ENCODE measurements at places on chromosomes 4 and X. TPM values are rescaled to one million over a fixed set of nuclear protein-coding genes. Genes with fewer than 3 reads are reported as not detected.

SYTL4 gene
- 42.0 TPM for total RNA-seq

CT45A3 gene
- total RNA-seq, result not detected

PNMA5 gene
- total RNA-seq, result not detected

WAS gene
- total RNA-seq, result 5.7 TPM

TRMT44 gene
- 50.8 TPM for total RNA-seq

ARX gene
- 91.5 TPM for total RNA-seq

DNA sequence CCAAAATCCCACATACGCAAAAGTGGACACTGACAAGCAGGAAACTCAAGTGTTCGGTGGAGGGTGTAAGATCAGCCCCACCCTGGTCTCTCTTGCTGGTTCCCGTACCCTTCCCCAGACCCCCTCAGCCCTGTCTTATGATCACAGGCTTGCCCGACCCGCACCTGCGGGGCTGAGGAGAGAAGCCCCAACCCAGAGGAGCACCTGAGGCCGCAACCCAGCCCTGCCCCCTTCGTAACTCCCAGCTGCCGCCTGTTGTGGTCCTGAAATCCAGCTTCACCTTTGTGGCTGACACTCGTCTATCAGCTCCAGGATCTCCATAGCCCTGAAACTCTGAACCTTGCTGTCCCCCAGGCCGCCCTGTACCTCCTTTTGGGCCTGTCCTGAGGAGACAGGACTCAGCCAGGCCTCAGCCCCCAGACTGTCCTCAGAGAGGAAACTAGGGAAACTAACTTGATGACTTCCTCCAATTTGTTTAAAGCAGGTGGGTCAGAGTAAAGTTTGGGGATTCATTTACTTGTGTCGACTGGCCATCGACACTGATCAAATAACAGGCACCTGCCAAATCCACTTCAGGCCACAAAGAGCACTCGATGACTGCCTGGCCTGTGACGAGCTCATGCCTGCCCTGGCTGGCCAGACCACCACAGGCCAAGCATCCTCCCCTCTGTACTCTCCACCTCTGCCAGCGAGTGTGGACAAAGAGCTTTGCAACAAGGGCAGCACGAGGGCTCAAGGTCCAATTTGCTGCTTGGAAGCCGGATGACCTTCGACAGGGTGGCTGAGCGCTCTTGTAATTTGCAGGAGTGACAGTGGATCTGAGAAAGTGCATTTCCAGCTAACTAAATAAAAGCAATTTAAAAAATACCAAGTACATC is 19.3 kb downstream of the DCTD start:
- no peak for DNase-seq
- no peaks in the 10 kb centered on the region for H3K27me3 ChIP-seq
- H3K27ac ChIP-seq, result no peak overlapping the region
- H3K4me3 ChIP-seq, result no peak overlapping the region
- peaks cover 1% of the 10 kb centered on the region for H3K4me1 ChIP-seq

GRCh38 chr4:5631352-5632065 is 76.8 kb downstream of the EVC2 start:
- H3K4me3 ChIP-seq, result no peak overlapping the region
- peaks cover 2% of the 10 kb centered on the region for H3K4me1 ChIP-seq
- H3K27me3 ChIP-seq, result no peaks in the 10 kb centered on the region
- DNase-seq, result no peak
- no peaks in the 10 kb centered on the region for H3K36me3 ChIP-seq

- H3K27ac ChIP-seq, result no peak overlapping the region
- no peaks in the 10 kb centered on the region for H3K4me1 ChIP-seq
- no peak overlapping the region for H3K4me3 ChIP-seq
- H3K27me3 ChIP-seq, result no peaks in the 10 kb centered on the region
These were observed 42.2 kb downstream of the SMIM20 start for GRCh38 chr4:25956260-25956659.

- no peaks in the 10 kb centered on the region for H3K27me3 ChIP-seq
- H3K36me3 ChIP-seq, result no peaks in the 10 kb centered on the region
- no peak overlapping the region for H3K27ac ChIP-seq
- H3K4me3 ChIP-seq, result no peak overlapping the region
- no peak for DNase-seq
These were observed 67.9 kb downstream of the STK32B start for GRCh38 chr4:5118994-5119835.

DNA sequence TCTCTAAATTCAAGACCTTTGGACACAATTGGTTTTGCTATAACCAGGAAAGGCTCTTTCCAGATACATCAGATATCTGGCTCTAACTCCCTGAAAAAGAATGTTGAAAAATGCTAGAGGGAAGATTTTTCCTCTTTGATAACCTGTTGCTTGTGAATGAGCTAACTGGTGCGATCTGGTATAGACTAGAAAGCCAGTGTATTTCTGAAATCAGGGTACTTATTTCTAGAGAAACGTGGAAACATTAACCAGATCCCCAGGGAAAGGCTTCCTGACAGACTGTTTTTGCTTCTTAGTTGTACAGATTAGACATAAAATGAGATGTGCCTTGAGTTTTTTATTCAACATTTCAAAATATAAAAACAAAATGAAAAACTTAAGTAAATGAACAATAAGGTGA is 107.7 kb downstream of the NPNT start:
- DNase-seq, result no peak
- H3K4me3 ChIP-seq, result no peak overlapping the region
- no peaks in the 10 kb centered on the region for H3K36me3 ChIP-seq
- H3K27ac ChIP-seq, result no peak overlapping the region
- no peaks in the 10 kb centered on the region for H3K4me1 ChIP-seq
- H3K27me3 ChIP-seq, result no peaks in the 10 kb centered on the region

GRCh38 chr4:143282211-143282707 is 54.4 kb upstream of the GAB1 start:
- no peak for DNase-seq
- H3K36me3 ChIP-seq, result no peaks in the 10 kb centered on the region
- H3K4me1 ChIP-seq, result no peaks in the 10 kb centered on the region
- no peak overlapping the region for H3K27ac ChIP-seq
- H3K4me3 ChIP-seq, result no peak overlapping the region

GRCh38 chr4:129043523-129043922 is 49.8 kb downstream of the SCLT1 start:
- no peaks in the 10 kb centered on the region for H3K36me3 ChIP-seq
- no peaks in the 10 kb centered on the region for H3K27me3 ChIP-seq
- H3K4me3 ChIP-seq, result no peak overlapping the region
- no peak overlapping the region for H3K27ac ChIP-seq

DNA sequence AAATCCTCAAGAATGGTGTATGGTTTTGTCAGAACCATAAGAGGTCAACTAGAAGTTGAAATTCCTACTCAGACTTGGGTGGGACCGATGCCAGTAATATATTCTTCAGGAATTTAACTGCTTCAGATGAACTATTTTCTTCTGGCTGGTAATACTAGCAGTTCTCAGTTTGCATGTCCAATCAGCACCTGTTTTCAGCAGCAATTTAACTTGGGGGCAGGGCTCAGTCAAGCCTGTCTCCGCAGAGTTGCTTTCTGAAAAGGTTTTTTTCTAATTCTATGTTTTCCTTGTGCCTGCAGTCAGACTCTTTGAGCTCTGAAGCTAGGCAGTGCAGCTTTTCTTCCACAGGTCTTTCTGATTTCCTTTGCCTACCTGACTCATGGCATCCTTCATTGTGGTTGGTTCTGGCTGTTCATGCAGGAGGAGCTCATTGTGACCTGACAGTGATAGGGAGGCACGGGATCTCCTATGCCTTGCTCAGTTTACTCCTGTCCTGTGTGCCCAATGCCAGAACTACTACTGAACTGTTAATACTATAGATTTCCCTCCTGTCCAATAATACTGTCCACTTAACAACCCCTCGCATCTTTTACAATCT is 17.3 kb upstream of the FMR1 start:
- no peak overlapping the region for H3K4me3 ChIP-seq
- no peak overlapping the region for H3K27ac ChIP-seq
- no peaks in the 10 kb centered on the region for H3K27me3 ChIP-seq
- no peaks in the 10 kb centered on the region for H3K36me3 ChIP-seq

DNA sequence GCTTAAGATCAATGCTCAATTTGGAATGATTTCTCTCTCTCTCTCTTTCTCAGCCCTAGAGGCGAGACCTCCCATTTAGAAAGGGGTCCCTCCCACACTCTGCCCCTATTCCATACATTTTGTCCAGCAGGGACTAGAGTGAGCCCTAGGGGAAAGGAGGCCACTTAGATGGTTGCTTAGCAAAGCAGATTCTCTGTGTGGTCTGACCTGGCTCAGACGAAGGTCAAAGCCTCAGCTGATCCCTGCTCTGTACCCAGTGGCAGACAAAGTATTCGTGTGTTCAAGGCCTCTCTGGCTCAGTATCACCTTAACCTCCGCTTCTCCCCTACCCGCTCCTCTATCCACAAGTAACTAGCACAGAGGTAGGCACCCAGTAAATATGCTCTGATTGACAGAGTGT is 78.4 kb downstream of the HPRT1 start:
- H3K27ac ChIP-seq, result no peak overlapping the region
- no peaks in the 10 kb centered on the region for H3K36me3 ChIP-seq
- no peak for DNase-seq
- no peak overlapping the region for H3K4me3 ChIP-seq
- H3K27me3 ChIP-seq, result no peaks in the 10 kb centered on the region
- H3K4me1 ChIP-seq, result peaks cover 9% of the 10 kb centered on the region

All from ovary (tissue), 10 donors.